ENCODE measurements at places on chromosomes 6 and 20. TPM values are rescaled to one million over a fixed set of nuclear protein-coding genes. Genes with fewer than 3 reads are reported as not detected.

COL9A1 gene
- total RNA-seq = 0.27 TPM

SCRT2 gene
- total RNA-seq = not detected

TRIM31 gene
- total RNA-seq = not detected

DNA sequence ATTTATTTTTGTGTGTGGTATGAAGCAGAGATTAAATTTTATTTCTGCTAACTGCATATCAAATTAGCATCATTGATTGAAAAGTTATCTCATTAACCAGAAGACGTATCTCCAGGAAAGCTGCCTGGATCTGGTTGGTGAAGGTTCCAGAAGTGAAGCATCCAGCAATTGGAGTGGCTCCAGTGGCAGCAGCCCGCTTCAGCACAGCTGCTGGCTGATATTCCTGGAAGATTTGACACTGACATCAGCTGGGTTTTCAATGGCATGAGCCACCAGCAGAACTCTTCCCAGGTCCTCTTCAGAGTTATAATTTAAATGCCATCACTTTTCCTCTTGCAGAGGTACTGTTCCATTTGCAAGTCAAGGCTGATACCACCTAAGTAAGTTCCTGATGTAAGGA, 363.5 kb downstream of the BCKDHB start:
- DNase-seq = no peak

DNA sequence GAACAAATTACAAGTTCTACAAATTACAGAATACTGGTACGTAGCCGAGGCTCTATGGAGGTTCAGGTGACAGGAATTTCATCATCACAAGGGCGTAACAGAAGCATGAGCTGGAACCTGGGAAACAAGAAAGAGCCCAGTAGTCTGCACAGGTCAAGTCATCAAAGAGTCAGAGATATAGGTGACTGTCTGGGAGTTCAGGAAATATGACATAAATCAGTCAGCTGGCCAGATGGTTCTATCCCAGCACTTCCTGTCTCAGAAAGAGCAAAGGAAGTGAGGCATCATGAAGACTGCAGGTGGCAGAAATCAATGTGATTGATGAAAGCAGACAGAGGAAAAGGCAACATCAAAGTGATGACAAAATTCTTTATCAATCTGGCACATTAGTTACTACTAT, 23.3 kb downstream of the MYCT1 start:
- DNase-seq = no peak

DNA sequence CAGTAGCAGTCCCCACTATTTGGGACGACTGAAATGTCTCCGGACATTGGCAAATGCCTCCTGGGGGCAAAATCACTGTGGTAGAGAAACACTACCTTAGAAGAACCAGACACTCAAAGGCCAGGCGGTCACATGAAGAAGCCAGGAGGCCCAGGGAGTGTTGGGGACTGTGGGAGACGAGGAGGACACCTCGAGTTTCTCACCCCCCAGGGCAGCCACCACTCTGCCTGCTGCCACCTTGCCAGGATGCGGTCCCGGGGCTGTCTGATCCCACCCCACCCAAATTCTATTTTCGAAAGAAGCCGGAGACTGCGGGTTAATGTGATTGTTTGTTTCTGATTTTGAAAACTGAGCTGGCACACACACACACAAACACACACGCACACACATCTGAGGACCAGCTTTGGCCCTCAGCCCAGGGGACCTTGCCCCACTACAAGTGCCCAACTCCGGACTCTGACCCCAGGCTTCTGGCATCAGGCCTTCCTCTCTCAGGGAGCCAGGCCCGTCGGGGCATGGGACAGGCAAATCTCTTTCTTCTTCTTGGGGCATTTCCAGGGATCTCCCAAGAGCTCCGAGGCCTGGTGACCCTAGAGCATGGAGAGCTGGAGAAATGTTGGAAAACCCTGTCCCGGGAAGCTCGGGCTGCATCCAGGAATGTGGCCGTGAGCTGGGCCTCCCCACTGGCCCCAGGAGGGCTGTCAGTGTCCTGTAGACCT, 187.5 kb upstream of the PMEPA1 start:
- no peak for DNase-seq

- no peak for DNase-seq
Observed at GRCh38 chr6:105519954-105520353, 117.1 kb upstream of the PREP start.

DNA sequence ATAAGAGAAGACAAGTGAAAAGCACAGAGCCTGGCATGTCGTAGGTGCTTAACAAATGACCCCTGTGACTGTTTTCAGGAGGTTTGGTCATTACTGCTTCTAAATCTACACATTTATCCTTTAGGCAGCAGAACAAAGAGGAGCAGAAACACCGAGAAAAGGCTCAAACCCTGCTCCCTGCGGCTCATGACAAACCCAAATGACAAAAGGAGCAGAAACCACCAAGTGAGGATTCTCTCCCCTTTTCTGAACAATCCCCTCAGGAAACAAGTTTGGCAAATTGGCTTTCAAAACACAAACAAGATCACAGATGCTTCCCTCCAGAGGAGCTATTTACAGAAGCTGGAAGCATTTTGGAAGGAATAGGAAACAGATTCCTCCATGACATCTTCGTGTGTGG, 15.8 kb upstream of the SIRPG start:
- DNase-seq = no peak

GRCh38 chr6:36350681-36351571, 14.2 kb upstream of the BNIP5 start:
- no peak for DNase-seq

- no peak for DNase-seq
Observed at GRCh38 chr6:30781743-30782424, 37.5 kb upstream of the IER3 start.

GRCh38 chr6:99467509-99468106, 42.5 kb upstream of the PNISR start:
- no peak for DNase-seq

- no peak for DNase-seq
Observed at GRCh38 chr20:62797671-62798532, 1.6 kb downstream of the MRGBP start.

GRCh38 chr6:1770435-1770843, 160.7 kb downstream of the FOXC1 start:
- no peak for DNase-seq

DNA sequence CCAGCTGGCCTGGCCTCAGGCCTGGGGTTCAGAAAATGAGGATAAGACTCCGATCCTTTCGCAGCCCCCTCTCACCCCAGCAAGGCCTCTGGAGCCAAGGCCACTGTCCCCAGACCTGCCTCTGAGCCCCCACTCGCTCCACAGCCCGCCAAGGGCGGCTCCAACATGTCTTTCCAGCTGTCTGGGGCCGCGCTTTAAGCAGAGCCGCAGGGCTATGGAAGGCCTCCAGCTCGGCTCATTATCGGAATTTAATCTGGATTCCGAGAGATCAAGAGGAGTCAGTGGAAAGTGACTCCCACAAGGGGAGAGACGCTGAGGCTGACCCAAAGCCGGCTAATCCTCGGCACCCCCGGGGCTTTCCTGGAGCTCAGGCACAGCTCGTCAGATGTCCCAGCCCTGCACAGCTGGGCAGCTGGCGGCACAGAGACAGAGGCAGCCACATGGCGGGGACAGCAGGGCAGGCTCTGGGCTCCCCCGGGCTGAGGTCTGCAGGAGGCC, 41.8 kb downstream of the BMP7 start:
- DNase-seq = no peak

Measured in chondrocyte (in vitro differentiated cells).